ENCODE measurements at places on chromosomes 1 and 21.

- peak; percentile 88 for DNase-seq
Observed at GRCh38 chr1:89908672-89909436, 86.1 kb upstream of the ZNF326 start.

DNA sequence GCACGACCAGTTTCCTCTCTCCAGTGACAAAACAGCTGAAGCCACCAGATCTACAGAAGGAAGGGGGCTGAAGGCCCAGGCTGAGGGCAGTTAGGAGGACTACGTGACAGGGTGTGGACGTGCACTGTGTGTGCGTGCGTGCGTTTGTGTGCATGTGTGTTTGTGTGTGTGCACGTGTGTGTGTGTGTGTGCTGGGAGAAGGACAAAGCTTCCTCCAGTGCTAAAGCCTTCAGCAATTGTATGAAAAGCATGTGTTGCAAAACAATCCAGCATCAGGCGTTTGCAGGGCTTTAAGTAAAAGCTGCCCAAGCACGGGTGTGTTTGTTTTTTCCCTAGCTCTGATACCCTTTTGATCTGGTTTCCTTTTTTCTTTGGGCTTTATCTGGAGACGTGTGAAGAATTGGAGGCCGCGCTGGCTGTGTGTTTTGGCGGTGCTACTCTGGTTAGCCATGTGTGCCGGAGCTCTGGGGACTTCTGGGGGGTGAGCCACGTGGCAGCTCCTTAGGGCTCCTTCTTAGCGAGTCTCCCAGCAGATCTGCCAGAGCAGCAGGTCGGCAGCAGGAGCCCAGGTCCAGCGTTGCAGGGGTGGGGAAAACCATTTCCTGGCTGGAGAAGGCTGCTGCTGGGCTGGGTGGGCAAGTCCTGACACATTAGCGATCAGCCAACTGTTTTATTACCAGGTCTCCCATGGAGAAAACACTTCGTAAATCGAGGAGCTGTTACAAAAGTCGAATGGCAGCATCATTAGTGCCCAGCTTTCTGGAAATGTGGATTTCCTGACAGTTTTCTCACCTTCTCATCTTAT is 73.4 kb downstream of the UCK2 start:
- DNase-seq: no peak

DNA sequence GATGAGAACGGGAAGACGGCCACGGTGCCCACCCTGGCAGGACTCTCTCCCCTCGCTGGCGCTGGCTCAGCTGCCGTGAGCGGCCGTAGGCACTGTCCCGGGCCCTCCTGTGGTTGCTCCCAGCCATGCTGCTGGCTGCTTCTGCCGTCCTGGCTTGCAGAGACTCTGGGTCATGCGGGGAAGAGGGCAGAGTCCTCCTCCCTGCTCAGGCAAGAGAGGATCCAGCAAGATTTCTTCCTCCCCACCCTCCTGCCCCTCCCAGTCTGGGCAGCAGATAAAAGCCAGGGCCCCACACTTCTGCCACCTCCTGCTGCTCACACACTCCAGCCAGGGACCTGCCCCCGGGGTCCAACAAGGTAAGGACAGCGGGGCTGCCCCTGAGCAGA is 60.1 kb downstream of the AGPAT3 start:
- DNase-seq: no peak

- peak; percentile 33 for DNase-seq
Observed at GRCh38 chr1:215911406-215911968, 344.4 kb downstream of the KCTD3 start.

GRCh38 chr21:39098696-39099200 is 84.5 kb downstream of the PSMG1 start:
- no peak for DNase-seq

DNA sequence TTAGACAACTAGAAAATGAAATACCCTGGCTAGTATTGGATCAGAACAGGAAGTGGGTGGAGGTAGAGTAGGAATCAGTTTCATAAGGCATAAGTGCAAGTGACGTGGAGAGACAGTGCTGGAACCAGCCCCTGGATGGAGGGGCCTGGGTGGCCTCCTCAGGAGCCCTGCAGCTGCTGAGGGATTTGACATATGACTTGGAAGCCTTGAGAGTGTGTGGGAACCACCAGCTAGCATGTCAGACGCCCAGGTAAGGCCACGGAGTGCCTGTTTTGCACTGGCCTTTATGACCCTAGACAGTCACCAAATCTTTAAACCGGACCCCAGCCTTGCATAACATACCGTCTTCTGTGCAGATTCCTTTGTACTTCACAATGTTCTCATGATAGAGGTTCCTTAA is 94.4 kb downstream of the RAVER2 start:
- DNase-seq: no peak

DNA sequence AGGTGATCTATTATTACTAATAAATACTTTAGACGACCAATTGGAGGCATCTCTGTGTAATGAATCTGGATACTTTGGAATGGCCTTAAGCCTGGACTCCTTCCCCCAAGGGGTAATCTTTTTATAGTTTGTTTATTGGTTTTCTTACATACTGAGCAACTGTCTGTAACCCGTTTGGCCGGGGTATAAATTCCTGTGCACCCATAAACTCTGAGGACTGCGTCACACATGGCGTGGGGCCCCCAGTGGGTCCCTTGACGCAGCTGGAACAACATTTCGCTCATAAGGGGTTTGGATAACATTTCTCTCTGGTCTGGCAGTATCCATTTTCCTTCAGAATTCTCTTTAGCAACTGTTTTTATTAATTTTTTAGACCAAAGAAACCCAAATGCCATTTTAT is 26.5 kb downstream of the SCCPDH start:
- no peak for DNase-seq

DNA sequence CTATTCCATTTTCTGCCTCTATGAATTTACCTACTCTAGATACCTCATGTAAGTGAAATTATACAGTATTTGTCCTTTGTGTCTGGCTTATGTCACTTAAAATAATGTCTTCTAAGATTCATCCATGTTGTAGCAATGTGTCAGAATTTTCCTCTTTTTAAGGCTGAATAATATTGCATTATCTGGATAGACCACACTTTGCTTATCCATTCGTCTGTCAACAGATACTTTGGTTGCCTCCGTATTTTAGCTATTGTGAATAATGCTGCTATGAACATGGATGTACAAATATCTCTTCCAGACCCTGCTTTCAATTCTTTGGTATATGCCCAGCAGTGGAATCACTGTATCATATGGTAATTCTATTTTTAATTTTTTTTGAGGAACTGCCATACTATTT is 10.1 kb upstream of the CCSAP start:
- no peak for DNase-seq

- no peak for DNase-seq
Observed at GRCh38 chr1:225471109-225471452, 43.2 kb upstream of the LBR start.

DNA sequence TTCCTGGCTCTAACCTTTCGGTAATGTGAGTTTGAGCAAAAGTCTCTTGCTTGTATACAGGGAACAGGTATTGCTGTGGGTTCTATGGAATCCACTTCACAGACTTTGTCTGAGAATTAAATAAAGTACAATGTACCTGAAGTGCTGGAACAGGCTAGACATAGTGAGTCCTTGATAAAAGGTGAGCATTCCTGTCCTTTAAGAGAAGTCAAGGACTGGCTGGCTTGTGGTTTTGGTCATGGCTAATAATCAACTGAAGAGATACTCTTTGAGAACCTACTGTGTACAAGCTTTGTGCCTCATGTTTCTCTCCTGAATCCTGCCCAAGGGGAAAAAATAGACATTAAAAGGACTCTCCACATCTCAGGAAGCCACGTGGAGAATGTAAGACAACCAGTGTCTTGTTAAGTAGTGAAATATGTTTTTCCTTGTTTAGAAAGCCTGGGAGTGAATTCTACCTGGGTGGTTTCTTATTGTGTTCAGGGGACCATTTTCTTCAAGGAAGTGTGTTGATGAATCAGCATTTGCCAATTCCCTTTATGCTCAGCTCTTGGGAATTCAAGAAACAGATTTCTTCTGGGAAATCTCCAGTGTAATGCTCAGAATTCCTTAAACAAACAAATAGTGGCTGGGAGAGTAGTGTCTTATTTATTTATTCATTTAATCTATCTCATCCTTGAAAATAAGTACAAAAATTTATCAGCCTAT is 55.2 kb upstream of the PLD5 start:
- no peak for DNase-seq

GRCh38 chr21:45831991-45832740 is 149.4 kb upstream of the COL6A1 start:
- no peak for DNase-seq

GRCh38 chr1:198959032-198959431 is 320.2 kb downstream of the PTPRC start:
- DNase-seq: no peak

DNA sequence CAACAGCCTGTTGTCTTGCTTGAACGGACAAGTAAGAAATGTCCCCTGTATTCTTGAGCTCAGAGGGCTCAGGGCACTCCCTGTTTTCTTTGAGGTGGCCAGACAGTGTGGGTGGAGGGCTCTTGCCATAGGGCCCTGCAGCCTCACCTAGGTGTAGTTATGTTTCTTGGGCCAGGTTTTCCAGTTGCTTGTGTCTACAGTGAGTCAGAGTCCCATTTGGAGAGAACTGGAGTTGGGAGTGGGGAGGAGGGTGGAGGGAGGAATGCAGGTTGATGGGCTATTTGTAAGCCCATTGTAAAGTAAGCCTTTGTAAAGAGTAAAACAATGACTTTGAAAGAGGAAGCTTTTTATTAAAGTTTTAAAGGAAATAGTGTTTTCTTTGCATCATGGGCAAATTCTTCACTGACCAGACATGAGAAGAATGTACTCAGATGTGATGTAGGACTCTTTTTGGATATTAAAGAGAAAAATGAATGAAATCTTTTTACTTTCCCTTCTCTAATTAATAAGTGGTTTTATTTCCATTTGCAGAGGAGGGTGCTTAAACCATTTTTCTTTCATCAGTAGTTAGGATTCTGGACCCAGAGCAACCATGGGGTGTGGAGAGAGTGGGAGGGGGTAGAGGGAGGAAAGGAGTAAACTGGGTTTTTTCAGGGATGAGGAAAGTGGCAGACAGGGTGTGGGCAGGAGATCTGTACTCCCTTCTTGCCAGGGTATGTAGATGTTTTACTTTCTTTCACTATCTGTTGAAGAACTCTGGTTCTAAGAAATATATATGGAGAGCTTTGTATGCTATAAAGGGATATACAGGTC is 45.1 kb upstream of the MACF1 start:
- DNase-seq: peak; percentile 67

DNA sequence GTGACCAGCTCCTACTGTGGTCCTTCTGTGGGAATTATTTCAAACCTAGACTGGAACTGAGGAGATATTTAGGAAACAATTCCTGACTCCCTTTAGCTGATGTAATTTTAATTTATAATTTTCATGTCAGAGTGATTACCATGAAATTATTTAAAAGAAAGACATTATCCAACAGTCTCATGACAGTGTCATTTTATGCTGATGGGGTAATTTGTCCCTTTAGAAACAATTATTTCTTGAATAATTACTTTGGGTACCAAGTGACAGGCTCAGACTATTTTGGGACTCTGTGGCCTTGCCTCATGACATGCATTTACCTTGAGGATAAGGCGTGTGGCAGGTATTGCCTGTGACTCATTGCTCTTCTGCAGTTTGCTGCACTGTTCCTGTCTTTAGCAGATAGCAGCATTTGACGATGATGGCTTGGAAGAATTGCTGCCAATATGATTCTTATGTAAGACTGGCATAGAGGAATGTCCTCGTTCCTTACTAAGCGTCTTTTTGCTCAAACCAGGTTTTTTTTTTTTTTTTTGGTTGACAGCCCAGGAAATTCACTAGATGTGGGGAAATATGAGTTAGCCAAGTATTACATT is 206.0 kb upstream of the HMCN1 start:
- DNase-seq: no peak

DNA sequence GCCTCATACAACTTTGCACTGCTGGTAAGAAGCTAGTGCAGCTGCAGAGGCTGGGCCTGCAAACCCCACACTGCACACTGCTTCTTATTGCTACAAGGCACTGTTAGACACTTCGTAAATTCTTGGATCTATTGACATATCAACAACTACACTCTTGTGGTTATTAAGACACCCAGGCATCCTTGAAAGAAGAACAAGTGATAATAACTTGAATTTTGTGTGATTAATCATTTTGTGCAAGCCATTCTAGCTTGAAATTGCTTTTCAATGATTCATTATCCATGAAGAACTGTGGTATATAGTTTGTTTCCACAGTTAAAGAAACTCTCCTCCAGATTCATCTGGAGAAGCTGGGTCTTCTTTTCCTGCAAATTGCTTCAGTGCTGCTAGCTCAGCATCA is 33.7 kb upstream of the IFI44L start:
- peak; percentile 61 for DNase-seq

GRCh38 chr1:40711465-40712404 is 20.2 kb downstream of the NFYC start:
- peak; percentile 92 for DNase-seq

- no peak for DNase-seq
Observed at GRCh38 chr1:223012938-223013337, 130.1 kb downstream of the TLR5 start.

All from M059J (cell line).